ENCODE measurements at places on chromosomes 2 and 18. TPM values are rescaled to one million over a fixed set of nuclear protein-coding genes. Genes with fewer than 3 reads are reported as not detected.
A peak's percentile ranks its signal among the peaks of the same experiment; 100 is the strongest.

The GNLY gene
- 5.3 TPM for total RNA-seq

DNA sequence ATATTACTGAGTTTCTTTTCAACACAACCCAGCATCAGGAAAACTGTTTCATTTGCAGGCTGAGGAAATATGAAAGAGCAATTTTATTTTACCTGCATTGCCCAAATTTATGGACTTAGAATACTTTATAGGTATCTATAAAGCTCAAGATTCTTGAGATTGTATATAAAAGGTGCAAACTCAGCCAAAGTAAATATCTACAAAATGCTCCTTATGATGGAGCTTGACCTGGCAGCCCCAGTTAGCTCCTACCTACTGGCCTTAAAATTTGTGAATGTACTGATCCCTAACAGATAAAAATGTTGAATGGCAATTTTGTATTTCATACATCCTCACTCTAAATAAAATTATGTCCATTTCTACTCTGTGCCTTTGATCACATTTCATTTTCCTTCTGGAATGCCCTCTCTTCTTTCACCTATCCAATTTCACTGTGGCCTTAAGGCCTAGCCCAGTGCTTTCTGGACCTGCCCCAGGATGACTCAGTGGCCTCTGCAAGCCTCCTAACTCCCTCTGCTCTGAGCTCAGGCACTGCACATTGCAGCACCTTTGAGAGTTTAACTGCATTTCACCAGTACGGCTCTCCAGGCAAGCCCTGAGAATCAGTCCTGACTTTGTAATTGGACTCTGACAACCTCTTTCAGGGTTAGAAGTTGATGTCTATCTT is 125.9 kb downstream of the ANTXR1 start:
- DNase-seq, result peak; percentile 88

DNA sequence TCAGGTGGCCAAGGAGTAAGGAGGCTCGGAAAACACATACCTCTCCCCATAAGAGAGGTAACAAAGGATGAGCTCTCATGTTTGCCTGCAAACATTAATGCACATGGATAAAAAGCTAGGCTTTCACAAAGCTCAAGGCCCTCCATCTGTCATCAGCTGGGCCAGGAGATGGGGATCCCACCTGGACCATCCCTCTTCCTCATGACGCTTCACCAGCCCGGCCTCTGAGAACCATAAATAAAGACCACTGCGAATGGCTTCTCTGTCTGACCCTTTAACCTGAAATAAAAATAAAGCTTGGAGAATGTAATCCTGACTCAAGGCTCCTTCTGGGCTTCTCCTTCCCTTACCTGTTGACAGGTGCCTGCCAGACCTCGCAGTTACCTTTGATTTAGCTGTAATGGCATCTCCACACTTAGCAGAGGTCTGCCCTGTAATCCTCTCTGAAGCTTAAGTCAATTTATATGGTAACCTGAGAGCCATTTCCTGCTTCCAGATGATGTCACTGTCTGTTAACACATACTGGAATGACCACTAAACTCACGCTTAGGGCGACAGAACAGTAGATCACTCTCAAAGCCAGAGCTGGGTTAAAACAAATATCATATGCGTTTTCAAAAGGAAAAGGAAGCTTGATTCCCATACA is 29.3 kb upstream of the FOXI3 start:
- DNase-seq, result no peak

DNA sequence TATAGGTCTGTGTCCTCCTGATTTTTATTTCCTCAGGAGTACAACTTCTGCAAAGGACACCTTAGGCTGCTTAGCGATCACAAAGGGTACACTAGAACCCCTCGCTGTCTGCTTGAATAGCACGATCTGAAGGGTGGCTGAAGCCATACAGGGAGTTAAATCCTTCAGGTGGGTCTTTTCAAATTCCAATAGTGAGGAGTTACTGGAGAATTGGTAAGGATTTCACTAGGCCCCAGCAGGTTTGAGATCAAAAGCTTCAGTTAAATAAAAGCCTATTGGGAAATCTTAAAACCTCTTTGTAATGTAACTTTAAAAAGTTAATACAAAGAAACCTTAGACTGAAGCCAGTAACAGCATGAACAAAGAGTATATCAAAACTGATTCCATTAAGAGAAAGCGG is 613.1 kb downstream of the ZEB2 start:
- no peak for DNase-seq

- DNase-seq, result no peak
Observed at GRCh38 chr2:59217360-59217759, 976.2 kb upstream of the FANCL start.

Measured in posterior vena cava (tissue), 2 donors.